Left kidney (tissue), 8 donors: ENCODE measurements at places on chromosomes 4 and X. TPM values are rescaled to one million over a fixed set of nuclear protein-coding genes. Genes with fewer than 3 reads are reported as not detected.

PRRG1 gene
- polyA plus RNA-seq = 21.8 TPM

ARHGAP36 gene
- 0.15 TPM for polyA plus RNA-seq

TMPRSS11D gene
- polyA plus RNA-seq = 0.13 TPM

MSANTD1 gene
- 0.88 TPM for polyA plus RNA-seq

H2BW2 gene
- polyA plus RNA-seq = 1.6 TPM

ASB12 gene
- 0.53 TPM for polyA plus RNA-seq

LDOC1 gene
- polyA plus RNA-seq = 69.7 TPM

PRSS12 gene
- 7.1 TPM for polyA plus RNA-seq

KIAA1210 gene
- polyA plus RNA-seq = 1.5 TPM

CPEB2 gene
- polyA plus RNA-seq = 21.2 TPM

STATH gene
- polyA plus RNA-seq = 1.5 TPM

FGG gene
- not detected for polyA plus RNA-seq

KLF8 gene
- polyA plus RNA-seq = 6.7 TPM

MAGEB17 gene
- 0.22 TPM for polyA plus RNA-seq

TENM3 gene
- polyA plus RNA-seq = 19.5 TPM

MAML3 gene
- polyA plus RNA-seq = 17.2 TPM

PPP2R2C gene
- polyA plus RNA-seq = 0.40 TPM

POU3F4 gene
- polyA plus RNA-seq = 7.8 TPM

HSFX2 gene
- 1.0 TPM for polyA plus RNA-seq

RAB33A gene
- 0.52 TPM for polyA plus RNA-seq

SPANXN3 gene
- polyA plus RNA-seq = not detected

ATP1B4 gene
- polyA plus RNA-seq = 0.05 TPM

HELT gene
- polyA plus RNA-seq = not detected

DGAT2L6 gene
- polyA plus RNA-seq = 0.12 TPM

NR0B1 gene
- polyA plus RNA-seq = 0.10 TPM

BTK gene
- 2.3 TPM for polyA plus RNA-seq

PDE6B gene
- polyA plus RNA-seq = 41.4 TPM

DCAF8L2 gene
- polyA plus RNA-seq = not detected

CYTL1 gene
- 8.9 TPM for polyA plus RNA-seq
